ENCODE measurements at places on chromosomes 12 and 14.
A peak's percentile ranks its signal among the peaks of the same experiment; 100 is the strongest.

DNA sequence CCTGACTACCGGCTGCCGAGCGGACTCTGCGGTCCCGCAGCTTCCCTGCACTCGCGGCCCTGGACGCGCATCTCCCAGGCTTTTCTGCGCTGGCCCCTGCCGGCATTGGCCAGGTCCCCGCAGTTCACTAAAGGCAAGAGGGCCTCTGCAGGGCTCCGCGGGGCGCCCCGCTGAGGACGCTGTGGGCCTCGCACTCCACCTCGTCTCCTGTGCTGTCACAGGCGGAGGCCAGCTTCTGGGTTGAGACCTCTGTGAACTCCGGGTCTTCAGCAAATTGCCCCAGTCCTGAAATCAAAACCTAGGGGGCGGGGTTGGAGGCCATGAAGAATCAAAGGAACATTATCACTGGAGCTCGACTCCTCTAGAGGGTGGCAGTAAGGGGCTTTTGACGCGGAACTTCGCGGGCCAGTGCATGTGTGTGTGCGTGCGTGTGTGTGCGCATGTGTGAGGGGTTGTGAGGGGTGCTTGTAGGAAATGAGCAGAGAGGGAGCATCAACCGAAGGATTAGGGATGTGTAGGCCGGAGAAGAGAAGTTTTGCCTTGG is 68.5 kb upstream of the CAPRIN2 start:
- DNase-seq = no peak

- no peak for DNase-seq
These were observed 4.7 kb downstream of the DYNLL1 start for GRCh38 chr12:120500581-120500980.

GRCh38 chr14:65255029-65255545 is 152.8 kb upstream of the MAX start:
- no peak for DNase-seq

- DNase-seq = peak; percentile 52
These were observed 36.8 kb downstream of the EAPP start for GRCh38 chr14:34502545-34503225.

DNA sequence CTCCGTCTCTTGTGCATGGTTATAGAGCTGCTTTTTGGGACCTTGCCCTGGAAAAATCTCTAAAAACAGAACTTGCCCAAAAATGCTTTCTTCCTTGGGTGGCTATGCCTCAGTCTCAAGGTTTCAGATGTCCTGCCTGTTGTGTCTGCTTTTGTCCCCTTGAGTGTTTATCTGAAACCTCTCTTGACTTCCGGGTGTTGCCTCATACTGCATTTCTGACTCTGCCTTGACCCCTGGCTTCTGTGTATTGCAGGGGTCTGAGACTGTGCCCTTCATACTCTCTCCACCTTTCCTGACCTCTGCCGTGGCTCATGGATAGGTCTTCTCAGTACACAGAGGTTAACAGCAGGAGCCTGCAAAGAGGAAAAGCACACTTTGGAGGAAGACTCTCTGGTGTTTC is 124.8 kb upstream of the NTF3 start:
- DNase-seq = no peak

- peak; percentile 57 for DNase-seq
These were observed 861 bp downstream of the IL26 start for GRCh38 chr12:68224613-68225285.

GRCh38 chr14:71119075-71119474 is 211.8 kb downstream of the PCNX1 start:
- DNase-seq = no peak

GRCh38 chr12:94621662-94622359 is 28.5 kb downstream of the TMCC3 start:
- DNase-seq = no peak

DNA sequence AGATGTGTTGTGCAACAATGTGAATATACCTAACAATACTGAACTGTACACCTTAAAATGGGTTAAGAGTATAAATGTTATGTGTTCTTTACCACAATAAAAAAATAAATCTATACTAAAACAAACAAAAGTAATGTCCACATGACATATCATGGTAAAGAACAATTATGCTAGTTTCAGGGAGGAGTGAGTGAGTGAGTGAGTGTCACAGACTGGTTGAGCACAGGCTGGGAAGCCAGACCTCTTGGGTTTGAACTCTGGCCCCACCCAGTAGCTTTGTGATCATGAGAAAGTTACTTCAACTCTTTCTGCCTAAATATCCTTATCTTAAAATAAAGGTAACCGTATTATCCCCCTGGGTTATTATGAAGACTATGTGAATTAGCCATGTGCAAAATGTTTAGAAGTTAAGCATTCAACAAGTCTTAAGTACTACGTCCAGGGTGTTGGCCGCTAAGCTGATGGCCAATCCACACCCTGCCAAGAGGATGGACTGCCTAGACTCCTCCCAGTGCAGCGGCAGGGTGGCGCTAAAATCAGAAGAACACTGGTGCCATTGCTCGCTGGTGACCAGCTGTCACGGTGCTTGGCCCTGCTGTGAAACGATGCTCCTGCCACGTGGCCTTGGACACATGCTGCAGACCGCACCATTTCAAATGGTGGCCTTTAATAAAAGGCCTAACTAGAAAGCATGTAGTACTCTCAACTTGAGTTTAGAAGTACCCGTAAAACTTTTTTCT is 7.3 kb downstream of the SLC2A13 start:
- no peak for DNase-seq

GRCh38 chr12:28367993-28368392 is 177.7 kb downstream of the CCDC91 start:
- no peak for DNase-seq

DNA sequence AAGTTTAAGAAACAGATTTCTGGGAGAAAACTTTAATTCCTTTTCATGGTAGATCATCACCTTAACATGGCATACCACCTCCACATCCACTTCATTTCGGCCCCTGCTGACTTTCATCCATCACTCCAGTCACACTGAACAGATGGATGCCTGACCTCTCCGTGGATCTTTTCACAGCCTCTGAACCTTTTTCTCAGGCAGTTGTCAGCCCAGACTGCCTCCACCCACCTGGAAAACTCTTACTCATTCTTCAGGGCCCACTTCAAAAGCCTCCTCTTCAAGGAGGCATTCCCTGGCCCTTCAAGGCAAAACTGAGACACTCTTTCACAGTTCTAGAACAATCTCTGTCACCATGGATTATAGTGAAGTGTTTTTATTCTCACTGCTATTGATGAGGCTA is 52.9 kb downstream of the GXYLT1 start:
- no peak for DNase-seq

DNA sequence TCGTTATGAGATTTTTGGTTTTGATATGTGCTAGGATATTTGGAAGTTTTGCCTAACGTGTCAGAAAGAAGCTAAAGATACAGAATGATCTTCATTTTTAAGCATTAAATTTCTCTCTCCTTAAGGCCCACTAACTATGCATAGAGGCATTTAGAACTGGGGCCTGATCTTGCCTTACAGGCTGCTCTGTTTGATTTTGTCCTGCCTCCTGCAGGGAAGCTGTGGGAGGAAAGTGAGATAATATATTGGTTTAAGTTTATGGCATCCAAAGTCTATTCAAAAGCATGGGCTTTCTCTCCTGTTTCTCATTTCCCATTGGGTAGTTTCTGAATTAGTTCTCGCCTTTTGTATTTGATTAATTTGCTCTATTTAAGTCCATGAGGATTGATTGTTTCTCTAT is 250.3 kb upstream of the FBXO33 start:
- no peak for DNase-seq

DNA sequence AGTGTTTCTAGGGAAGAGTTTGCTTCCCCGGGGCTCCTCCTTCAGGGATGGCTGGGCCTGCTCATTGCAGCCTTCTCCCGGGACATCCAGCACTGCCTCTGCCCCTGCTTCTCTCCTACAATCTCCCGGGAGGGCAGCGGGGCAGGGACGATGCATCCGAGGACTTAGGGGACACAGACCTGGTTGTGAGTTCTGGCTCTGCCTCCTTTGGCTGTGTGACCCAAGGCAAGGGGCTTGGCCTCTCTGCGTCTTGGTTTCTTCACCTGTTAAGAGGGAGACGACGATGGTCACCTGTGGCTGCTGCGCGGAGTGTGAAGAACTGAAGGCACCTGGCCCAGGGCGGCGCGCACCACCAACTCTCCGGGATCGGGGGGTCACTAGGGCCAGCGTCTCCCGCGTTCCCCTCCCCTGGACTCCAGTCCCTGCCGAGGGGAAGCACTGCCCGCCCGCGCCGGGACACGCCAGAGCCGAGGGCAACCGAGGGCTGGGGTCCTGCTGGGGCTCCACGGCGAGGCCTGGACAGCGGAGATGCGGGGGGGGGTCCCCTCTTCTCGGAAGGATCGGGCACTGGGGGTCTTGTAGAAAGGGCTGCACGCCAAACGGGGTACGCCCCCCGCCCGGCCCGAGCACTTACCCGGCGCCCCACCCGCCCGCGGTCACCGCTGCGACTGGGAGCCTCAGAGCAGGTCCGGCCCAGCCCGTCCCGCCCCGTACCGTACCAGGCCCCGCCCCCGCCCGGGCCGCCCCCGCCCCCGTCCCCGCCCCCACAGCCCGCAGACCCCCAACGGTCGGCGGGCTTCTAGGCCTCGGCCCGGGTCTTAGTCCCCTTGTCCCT is at the start of gene HVCN1:
Gene HVCN1, minus strand, starts transcription at position 670 of the 835 bp plus-strand sequence. CDS start 5,870 bp downstream, outside the sequence.
- no peak for DNase-seq

DNA sequence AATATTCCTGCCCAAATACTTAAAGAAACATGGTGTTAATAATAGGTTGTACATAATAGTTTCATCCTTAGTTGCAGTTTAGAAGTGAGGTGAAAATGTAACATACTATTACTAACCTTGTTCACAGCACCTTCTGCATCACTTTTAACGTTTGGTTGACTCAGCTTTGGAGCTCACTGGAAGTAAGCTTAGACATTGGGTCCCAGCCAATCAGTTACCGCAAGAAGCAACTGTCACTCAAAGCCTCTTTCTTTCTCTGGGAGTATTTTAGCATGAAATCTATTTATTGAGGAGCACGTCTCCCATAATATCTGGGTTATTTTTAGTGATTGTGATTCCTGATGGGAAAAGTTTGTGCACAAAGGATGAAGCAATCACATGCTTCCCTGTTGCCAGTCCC is 472.6 kb downstream of the SNAPC1 start:
- DNase-seq = no peak

- DNase-seq = no peak
These were observed 4.2 kb upstream of the DTX1 start for GRCh38 chr12:113052326-113052725.

GRCh38 chr14:77909911-77910310 is 110.0 kb downstream of the ADCK1 start:
- no peak for DNase-seq

- no peak for DNase-seq
These were observed 60.8 kb downstream of the TMCC3 start for GRCh38 chr12:94589591-94590001.

DNA sequence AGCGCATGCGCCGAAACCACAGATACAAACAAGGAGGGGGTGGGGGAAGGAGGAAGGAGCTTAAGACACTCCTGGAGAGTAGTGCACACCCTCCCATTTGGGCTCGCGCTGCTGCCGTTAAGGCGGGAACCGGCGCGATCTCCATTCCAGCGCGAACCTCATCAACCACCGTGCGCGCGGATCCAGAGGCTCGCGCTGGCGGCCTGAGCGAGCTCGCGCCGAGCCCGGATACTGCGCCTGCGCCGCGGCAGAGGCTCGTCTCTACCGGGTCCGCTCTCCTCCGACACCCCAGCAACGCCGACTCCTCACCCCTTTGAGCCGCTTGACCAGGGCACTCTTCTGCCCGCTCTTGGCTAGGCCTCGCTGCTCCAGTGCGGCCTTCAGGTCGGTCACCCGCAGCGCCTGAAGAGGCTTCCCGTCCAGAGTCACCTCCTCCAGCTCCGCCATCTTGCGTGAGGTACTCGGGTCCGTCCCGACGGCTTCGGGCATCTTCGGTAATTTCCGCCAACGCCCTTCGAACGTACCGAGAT is at the start of gene ACIN1:
Gene ACIN1, minus strand, starts transcription at position 471 of the 530 bp plus-strand sequence. Its CDS starts 24 bp downstream, at position 447.
- DNase-seq = peak; percentile 72

- no peak for DNase-seq
These were observed 13.4 kb upstream of the CELA1 start for GRCh38 chr12:51359851-51360250.

GRCh38 chr12:121441555-121441954 is 41.6 kb downstream of the RNF34 start:
- DNase-seq = no peak

- DNase-seq = no peak
These were observed 74.2 kb upstream of the PYGL start for GRCh38 chr14:51018521-51018920.

DNA sequence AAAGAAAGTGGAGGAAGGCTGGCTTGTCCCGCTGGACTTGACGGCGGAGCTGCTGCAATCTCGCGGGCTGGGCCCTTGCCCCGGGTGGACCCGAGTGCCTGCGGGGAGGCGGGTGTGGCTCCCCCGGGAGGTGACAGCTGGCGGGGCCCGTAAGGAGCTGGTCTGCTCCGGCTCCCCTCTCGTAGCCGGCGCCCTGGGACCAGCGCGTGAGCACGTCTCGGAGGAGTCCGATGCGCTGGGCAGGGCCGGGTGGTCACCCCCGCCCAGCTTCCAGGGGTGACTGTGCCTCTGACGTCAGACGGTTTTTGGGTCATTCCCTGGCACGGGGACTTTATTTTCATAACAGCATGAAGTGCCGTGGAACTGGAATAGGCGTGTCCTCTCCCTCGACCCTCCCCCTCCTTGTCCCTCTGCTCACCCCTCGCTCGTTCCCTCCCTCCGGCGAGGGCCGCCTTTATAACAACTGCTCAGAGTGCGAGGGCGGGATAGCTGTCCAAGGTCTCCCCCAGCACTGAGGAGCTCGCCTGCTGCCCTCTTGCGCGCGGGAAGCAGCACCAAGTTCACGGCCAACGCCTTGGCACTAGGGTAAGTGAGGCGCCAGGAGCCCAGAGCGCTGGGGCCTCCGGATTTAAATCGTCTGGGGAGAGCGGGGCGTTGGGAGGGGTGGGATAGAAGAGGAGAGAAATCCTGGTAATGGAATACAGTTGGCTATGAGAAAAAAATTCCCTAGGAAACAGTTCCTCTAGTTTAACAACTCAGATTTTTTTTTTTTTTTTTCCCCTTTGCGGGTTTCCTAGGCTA is at the start of gene GPRC5A:
Gene GPRC5A, plus strand, starts transcription at position 483 of the 801 bp plus-strand sequence. CDS start 16,688 bp downstream, outside the sequence.
- peak; percentile 83 for DNase-seq

GRCh38 chr12:50192236-50192635 is 25.1 kb upstream of the CERS5 start:
- no peak for DNase-seq
